ENCODE measurements at places on chromosomes 1 and 21.

GRCh38 chr1:9235096-9235459 is 504 bp downstream of the H6PD start:
- no peak for DNase-seq

GRCh38 chr21:35077975-35078374 is 28.9 kb upstream of the RUNX1 start:
- DNase-seq, result no peak

- no peak for DNase-seq
These were observed 9.1 kb upstream of the CHODL start for GRCh38 chr21:18235545-18235944.

- DNase-seq, result no peak
These were observed 12.4 kb upstream of the PLXNA2 start for GRCh38 chr1:208256556-208256955.

GRCh38 chr1:145985129-145985501 is 11.3 kb downstream of the TXNIP start:
- DNase-seq, result no peak

DNA sequence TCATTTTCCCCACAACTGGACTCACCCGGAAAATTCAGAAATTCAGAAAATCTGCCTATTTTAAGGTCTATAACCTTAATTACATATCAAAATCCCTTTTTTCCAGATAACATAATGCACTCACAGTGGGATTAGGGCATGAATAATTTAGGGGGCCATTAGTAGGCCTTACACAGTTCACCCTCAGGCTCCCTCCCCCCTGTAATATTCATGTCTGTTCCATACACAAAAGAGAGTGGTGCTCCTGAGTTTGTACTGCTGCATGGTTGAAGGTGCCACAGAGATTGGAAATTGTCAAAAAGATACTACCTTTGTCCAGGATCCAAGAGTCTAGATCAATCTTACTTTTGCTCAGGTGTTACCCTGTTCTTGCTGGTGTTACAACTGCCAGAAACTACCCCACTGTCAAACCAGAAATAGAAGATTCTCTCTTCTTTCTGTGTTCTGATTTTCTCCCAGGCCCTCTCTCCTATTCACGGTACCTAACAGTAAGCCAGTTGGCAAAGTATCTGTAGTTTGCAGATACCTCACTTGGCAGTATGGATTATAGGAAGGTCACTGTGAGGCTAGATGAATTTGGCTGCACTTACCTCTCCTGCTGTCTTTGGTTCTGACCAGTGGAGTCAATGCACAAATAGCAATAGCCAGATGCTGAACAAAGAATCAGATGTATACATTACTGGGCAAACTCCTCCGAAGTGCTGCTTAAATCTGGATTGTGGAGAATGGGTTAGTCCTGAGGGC is 53.2 kb downstream of the C1orf198 start:
- DNase-seq, result no peak
